Cardiac septum (tissue), 1 donor: ENCODE measurements at places on chromosomes 11 and 22. TPM values are rescaled to one million over a fixed set of nuclear protein-coding genes. Genes with fewer than 3 reads are reported as not detected.

GRCh38 chr11:77206264-77207018 is 78.4 kb downstream of the MYO7A start:
- no peak for DNase-seq

DNA sequence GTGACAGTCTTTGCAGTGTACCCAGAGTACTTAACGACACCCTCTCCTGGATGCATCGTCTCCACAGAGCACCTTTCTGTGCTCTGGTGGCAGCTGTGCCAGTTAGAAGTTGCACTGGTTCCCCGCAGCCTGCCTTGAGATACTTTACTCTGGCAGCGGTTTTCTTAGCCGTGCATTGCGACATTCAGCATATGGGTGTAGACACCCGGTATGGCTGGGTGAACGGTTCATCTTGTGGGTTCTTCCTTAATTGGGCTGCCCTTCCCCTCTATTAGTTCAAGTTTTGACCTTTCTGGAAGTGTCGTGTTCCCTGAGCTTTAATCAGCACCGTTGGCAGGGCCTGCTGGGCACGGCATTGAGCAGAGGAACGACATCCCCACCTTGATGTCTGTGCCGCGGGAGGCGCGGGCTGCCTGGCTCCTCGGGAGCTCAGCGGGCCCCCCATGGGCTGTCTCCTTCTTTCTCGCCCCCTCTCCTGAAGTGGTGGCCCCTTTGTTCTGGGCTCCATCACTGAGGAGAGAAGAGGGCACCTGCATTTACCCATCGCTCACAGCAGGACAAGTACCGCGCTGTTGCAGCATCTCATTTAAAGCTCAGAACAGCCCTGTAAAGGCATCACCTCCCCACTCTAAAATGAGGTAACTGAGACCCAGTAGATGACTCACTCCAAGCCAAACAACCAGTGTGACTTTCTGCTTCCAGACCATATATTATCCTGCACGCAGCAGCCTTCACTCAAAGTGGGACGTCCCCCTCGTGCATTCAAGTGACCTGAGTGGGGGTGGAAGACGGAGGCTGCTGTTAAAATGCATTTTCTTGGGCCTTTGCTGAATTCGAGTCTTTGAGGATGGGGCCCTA is 13.3 kb downstream of the FAM83F start:
- DNase-seq, result no peak

- no peak for DNase-seq
Measured at GRCh38 chr11:11670574-11670973, 48.8 kb upstream of the GALNT18 start.

- DNase-seq, result no peak
Measured at GRCh38 chr11:66242095-66242765, 26.2 kb upstream of the RAB1B start.

GRCh38 chr11:109309153-109309552 is 112.8 kb upstream of the C11orf87 start:
- no peak for DNase-seq

GRCh38 chr11:17558025-17558780 is 11.1 kb downstream of the OTOG start:
- DNase-seq, result peak; percentile 54

- DNase-seq, result no peak
Measured at GRCh38 chr22:30216710-30217109, 29.8 kb downstream of the LIF start.

- no peak for DNase-seq
Measured at GRCh38 chr11:134060316-134060715, 8.6 kb upstream of the JAM3 start.

DNA sequence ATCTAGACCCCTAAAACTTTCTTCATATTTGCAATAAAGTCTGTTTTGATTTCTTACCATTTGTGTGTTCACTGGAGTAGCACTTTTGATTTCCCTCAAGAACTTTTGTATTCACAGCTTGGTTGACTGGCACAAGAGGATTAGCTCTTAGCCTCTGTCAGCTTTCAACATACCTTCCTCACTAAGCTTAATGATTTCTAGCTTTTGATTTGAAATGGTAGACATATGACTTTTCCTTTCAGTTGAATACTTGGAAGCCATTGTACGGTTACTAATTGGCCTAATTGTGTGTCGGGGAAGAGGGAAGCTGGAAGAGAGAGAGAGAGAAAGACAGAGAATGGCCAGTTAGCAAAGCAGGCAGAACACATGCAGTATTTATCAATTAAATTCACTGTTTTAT is 180.5 kb downstream of the ARHGAP42 start:
- DNase-seq, result no peak

- DNase-seq, result peak; percentile 54
Measured at GRCh38 chr22:19803736-19804267, 43.2 kb downstream of the TBX1 start.

DNA sequence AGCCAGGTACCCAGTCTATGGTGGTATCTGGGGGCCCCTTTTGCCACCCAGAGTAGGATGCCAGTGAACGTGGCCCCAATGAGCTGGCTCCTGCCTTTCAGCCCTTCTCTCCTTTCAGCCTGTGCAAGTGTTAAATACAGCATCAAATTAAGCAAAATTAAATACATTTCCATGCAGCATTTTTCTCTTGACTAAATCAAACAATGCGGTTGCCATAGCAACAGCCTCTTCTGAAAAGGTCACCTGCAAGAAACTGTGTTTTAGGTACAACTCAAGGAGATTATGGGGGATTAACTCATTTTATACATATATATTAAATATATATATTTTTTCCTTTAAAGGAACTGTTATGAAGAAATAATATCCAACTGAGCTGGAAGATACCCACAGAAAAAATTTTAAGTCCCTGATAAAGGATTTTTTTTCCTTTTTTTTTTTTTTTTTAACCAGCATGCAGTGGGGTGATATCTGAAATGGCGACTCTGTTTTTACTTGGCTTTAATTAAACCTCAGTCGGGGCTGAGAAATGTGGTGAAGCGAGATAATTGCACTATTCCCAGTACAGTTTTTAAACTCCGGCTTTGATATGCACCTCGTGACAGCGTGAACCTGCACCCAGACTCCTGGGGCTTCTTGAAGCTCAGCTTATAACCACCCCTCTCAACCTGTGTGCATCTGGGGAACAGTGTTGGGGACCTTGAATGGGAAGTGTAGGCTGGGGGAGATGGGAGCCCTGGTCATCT is 115.3 kb downstream of the PKNOX2 start:
- no peak for DNase-seq

DNA sequence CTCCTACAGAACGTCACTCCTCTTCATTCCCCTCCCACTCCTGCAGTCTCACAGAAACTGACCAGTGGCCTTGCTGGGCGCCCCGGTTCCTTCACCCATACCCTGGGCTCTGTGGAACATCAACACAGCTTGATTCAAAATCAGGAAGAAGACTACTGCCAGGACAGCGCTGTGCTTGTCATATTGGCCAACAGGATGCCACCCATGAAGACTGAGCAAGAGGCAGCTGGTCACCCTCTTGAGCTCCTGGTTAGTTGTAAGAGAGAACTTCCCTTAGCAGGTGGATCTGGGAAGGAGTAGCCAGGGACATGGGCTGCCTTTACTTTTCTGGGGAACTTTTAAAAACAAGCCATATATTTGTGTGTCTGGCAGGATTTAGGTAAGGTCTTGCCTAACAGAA is 110.4 kb upstream of the TIMP3 start:
- no peak for DNase-seq

DNA sequence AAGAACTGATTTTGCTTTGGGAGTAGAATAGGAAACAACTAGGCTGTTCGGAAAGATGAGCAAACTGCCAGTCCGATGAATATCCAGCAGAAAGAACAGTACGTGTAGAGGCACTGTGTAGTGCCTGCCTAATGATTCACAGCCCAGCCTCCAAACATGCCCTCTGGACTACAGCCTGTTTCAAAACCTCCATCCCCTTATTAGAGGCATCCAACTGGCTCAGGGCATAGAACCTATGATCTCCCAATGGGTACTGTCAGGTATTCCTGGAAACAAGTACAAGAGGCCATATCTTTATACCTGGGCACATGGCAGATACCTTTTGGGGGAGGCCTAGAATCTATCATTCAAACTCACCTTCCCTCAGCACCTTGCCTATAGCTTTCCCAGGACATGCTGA is 4.9 kb downstream of the RRP8 start:
- no peak for DNase-seq

- DNase-seq, result no peak
Measured at GRCh38 chr22:19448076-19448607, 631 bp upstream of the C22orf39 start.

- no peak for DNase-seq
Measured at GRCh38 chr11:125412509-125412908, 83.6 kb downstream of the FEZ1 start.

- no peak for DNase-seq
Measured at GRCh38 chr11:117229411-117229810, 2.5 kb downstream of the PCSK7 start.

- DNase-seq, result peak; percentile 71
Measured at GRCh38 chr11:69671734-69672465, 3.3 kb downstream of the LTO1 start.

GRCh38 chr11:75851203-75851602 is 36.2 kb downstream of the UVRAG start:
- no peak for DNase-seq

GRCh38 chr11:66457826-66458225 is 8.9 kb upstream of the PELI3 start:
- DNase-seq, result no peak

- no peak for DNase-seq
Measured at GRCh38 chr11:131253142-131253655, 117.2 kb upstream of the NTM start.

- DNase-seq, result no peak
Measured at GRCh38 chr11:105244160-105244825, 104.7 kb upstream of the CARD18 start.

- DNase-seq, result no peak
Measured at GRCh38 chr11:4027746-4028145, 66.9 kb upstream of the RRM1 start.

- no peak for DNase-seq
Measured at GRCh38 chr11:44032299-44033085, 15.3 kb upstream of the ACCSL start.

DNA sequence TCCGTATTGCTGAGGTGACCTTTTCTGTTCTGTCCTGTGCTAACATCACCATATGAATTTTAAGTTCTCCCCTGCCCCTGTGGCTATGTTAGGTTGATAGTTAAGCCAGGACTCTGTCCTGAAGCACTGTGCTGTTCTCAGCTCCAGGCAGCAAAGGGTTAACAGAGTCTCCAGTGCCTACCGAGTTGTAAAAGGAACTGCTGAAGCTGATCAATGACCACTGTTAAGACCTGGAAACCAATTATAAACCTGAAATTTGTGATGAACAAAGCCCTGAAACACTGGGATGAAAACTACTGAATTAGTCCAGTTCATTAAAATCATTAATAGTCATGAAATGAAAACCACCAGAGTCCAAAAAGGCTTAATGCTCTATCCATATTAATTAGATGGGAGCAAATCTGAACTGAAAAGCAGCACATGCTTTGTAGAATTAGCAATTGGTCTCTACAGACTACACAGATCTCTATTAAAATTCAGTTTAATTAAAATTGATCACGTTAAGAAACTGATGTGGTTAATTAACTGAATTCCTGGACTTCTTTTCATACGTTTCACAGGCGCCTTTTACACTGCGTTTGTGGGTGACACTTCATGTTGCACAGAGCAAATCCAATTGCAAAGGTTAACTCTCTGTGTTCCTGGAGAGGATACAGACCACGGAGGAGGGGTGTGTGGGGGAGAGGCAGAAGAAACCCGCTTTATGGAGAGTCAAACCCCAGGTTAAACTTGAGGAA is 188.5 kb upstream of the MPPED2 start:
- no peak for DNase-seq

DNA sequence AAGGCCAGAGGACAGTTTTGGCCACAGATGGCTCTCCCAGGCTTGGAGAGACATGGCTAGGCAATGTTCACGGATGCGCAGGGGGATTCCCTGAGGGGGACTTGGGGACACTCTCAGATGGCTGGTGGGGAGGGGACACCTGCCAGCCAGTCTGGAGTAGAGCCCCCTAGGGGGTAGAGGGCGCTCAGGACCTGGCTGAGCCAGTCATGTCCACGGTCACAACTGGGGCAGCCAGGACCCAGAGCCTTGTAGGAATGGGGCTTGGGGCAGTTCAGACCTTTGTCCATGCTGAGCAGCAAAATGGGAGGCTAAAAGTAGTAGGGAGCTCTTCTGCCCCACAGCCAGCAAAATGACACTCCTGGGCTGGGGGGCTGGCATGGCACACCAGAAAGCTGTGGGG is 1.7 kb downstream of the CSDC2 start:
- DNase-seq, result no peak

DNA sequence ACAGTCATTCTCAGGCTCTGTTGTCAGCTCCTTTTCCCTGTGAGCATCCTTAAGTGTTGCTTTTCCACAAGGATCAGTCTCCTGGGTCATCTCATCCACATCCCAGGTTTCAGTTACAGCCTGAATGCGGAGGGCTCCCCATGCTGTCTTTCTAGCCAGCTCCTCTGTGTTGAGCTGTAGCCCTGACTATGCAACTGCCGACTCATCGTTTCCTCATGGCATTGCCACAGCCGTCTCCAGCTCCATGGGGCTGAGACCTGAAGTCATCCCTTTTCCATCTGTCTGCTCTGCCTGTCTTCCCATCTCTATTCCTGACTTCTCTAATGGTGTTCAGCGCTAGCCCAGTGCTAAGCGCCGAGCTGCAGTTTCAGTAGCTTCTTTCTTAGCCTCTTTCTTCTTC is 11.8 kb downstream of the SAMM50 start:
- DNase-seq, result no peak

The HTR3A gene
- not detected for total RNA-seq

The KLHL35 gene
- 0.75 TPM for total RNA-seq

The HEPN1 gene
- total RNA-seq, result not detected

The CLDN5 gene
- 9.3 TPM for total RNA-seq

The PPME1 gene
- total RNA-seq, result 36.8 TPM

The GNG3 gene
- 0.27 TPM for total RNA-seq
